Fibroblast of pulmonary artery (primary cell): ENCODE measurements at places on chromosomes 13 and 19.

DNA sequence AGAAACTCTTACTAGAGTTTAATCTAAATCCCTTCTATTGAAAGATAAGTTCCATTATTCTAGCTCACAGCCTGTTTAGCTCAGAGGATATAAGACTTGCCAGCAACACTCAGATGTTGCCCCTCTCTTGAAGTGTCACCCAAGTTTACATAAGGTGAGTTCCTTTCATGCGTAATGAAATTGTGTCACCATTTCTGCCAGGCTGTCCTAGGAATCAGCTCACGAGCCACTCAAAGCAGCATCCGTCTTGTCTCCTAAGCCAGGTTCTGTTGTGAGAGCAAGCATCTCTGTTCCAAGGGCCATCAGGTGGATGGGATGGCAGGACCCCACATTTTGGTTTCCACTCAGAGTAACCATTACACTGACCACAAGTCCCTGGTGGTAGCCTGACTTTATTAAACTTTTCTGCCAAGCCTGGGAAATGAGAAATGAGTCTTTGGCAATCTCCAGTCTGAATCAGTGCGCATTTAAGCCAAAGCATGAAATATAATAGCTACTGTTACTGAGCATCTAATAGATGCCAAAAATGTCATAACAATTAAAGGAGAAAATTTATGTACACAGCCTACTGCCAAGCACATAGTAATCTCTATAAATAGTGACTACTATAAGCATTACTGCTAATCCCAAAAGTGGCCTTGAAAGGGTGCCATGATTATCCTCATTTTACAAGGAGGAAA is 179.6 kb upstream of the MIR17HG start:
- no peak for DNase-seq

DNA sequence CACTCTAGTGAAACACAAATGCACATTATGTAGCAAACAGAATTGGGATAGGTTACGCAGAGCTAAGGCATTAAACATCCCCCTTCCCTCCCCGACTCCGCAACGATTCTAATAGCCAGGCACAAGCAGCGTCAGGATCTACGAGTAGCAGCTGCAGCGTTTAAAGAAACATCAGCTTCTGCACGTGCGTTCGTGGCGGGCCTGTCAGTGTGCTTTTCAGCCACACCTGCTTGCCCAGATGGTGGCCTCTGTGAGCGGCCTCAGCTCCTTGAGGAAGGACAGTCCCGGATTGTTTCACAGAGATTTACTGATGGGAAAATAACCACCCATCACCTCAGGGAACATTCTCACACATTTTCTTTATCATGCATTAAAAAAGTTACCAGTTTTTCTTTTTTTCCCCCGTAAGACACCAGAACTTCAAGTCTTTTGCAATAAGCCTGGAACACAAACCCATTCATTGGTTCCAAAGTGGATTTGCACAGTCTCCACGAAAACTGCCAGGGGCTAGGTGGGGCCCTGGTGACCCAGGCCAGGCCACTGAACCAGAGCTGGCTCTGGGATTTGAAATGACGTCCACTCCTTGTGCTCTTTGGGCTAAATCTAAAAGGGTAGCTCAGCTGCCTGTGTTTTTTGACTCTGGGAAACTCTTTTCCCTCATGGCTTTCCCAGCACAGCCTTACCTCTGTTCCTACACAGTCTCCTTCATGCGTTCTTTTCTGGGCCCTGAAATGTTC is 325.5 kb downstream of the KCNRG start:
- no peak for DNase-seq

GRCh38 chr13:59566561-59566960 is 597.2 kb downstream of the DIAPH3 start:
- DNase-seq: no peak

DNA sequence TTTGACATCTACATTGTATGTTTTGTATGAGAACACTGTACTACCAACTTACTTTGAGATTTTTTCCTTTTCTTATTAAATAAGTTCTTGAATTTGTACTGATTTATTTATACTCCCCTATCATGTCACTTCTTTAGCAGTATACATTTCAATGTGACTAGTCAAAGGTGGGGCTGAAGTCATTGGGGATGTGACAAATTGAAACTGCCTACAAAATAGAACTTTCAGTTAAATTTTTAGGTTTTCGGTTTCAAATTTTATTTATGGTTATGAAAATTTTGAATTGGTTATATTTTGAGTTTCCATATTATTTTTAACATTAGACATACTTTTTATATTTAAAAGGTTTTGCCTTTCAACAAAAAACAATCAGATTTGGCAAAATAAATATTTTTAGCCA is 221.6 kb downstream of the NBEA start:
- DNase-seq: no peak

GRCh38 chr13:32645854-32646253 is 59.6 kb downstream of the PDS5B start:
- DNase-seq: no peak

GRCh38 chr13:51444922-51445321 is 7.9 kb downstream of the INTS6 start:
- peak; percentile 73 for DNase-seq

DNA sequence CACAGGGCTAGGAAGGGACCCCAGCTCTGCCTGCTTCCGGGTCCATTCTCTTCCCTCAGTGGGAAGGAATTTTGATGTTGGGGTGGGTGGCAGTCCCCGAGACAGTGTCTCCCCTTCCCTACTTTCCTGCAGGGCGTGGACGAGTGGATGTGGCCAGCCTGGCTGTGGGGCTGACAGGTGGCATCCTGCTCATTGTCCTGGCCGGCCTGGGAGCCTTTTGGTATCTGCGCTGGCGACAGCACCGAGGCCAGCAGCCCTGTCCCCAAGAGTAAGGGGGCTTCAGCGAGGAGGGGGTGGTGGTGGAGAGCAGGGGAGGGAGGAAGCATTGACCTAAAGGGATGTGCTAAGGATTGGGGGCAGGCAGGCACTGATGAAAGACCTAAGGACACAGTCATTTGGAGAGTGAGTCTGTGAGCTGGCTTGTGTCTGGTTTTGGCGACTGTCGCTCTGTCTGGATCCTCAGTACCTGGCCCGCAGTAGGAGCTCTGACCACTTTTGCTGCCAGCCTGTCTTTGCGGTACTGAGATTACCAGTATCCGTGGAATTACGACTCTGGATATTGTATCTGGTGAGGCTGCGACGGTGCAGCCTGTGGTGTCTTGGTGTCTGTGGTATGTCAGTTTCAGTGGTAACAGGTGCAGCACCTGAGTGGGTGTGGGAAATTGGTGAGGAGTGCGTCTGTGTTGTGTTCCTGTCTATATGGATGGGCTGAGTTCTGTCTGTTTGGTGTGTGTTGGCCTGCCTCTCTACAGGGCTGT is 2.4 kb upstream of the PRR12 start:
- DNase-seq: no peak

GRCh38 chr13:50692396-50692915 is 151.0 kb downstream of the DLEU7 start:
- DNase-seq: no peak

DNA sequence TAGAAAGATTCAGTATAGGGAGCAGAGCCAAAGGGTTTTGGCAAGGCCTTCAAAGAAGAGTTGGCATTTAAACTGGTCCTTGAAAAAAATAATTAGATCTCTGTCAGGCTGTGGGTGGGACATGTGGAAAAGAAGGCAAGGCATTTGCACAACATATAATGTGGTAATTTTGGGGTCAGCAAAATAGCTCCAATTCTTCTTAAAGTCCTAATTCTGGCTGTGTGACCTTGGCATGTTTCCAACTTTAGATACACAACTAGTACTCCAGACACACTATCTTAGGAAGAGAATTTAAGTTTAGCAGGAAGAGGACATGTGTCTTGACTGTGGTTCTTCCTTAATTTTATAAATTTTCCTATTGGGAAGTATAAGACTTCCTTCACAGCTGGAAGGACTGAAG is 206.3 kb downstream of the PCDH17 start:
- no peak for DNase-seq

GRCh38 chr13:48579165-48579918 is 46.5 kb upstream of the RCBTB2 start:
- DNase-seq: no peak

GRCh38 chr19:18488403-18488723 is 33.5 kb downstream of the ELL start:
- no peak for DNase-seq

- DNase-seq: no peak
Observed at GRCh38 chr19:50729894-50730293, 6.7 kb downstream of the CLEC11A start.

GRCh38 chr19:31002518-31003244 is 346.6 kb downstream of the TSHZ3 start:
- DNase-seq: no peak

- no peak for DNase-seq
Observed at GRCh38 chr13:43662976-43663375, 123.8 kb downstream of the ENOX1 start.

GRCh38 chr19:18657590-18658365 is 20.9 kb downstream of the KLHL26 start:
- peak; percentile 98 for DNase-seq

- DNase-seq: no peak
Observed at GRCh38 chr13:73339086-73339485, 280.3 kb downstream of the KLF5 start.

GRCh38 chr19:44863990-44864389 is 17.9 kb downstream of the NECTIN2 start:
- no peak for DNase-seq

- peak; percentile 33 for DNase-seq
Observed at GRCh38 chr19:42606660-42607351, 12.1 kb upstream of the CEACAM8 start.

- peak; percentile 10 for DNase-seq
Observed at GRCh38 chr13:25319771-25320170, 18.3 kb downstream of the NUP58 start.

DNA sequence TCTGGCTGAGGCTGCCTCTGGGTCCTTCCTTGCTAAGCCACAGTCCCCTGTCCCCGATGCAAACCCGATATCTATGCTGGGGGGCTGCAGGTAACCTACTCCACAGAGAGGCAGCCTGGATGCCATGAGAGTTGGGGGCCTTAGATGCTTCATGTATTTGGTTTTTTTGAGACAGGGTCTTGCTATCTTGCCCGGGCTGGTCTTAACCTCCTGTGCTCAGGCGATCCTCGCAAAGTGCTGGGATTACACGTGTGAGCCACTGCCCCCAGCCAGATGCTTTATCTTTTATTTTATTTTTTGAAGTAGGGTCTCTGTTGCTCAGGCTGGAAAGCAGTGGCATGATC is 1.5 kb downstream of the ATCAY start:
- DNase-seq: no peak

DNA sequence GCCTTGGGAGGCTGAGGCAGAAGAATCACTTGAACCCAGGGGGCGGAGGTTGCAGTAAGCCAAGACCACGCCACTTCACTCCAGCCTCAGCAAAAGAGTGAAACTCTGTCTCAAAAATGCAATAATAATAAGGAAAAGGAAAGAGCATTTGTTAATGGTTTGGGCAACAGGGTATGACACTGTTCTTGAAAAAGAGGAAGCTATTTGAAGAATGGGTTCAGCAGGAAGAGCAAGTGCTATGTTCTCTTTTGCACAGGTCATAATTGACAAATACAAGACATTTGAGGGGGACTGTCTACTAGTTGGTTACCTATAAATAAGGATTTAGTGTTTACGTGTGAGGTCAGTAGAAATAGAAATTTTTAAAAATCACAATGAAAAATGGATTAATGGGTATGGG is 218.3 kb downstream of the DCT start:
- no peak for DNase-seq

GRCh38 chr13:63449550-63449949 is 2033.9 kb upstream of the PCDH20 start:
- DNase-seq: no peak

DNA sequence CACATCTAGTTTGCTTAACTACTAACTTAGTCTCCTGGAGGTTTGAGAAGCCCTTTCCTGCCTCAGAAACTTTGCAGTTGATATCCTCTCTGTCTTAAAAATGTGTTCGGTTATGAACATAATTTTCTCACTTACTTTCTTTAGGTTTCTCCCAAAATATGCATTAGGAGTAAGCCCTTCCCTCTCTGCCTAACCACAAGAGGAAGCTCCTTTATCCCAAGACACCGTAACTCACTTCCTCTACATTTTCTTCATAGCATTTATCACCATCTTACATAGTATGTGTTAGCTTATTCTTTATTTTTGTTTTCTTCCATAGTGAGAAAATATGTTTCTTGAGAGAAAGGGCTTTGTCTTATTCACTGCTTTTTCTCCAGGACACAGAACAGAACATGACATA is 952.5 kb upstream of the ATXN8OS start:
- no peak for DNase-seq

- DNase-seq: no peak
Observed at GRCh38 chr19:31092274-31092673, 257.0 kb downstream of the TSHZ3 start.

DNA sequence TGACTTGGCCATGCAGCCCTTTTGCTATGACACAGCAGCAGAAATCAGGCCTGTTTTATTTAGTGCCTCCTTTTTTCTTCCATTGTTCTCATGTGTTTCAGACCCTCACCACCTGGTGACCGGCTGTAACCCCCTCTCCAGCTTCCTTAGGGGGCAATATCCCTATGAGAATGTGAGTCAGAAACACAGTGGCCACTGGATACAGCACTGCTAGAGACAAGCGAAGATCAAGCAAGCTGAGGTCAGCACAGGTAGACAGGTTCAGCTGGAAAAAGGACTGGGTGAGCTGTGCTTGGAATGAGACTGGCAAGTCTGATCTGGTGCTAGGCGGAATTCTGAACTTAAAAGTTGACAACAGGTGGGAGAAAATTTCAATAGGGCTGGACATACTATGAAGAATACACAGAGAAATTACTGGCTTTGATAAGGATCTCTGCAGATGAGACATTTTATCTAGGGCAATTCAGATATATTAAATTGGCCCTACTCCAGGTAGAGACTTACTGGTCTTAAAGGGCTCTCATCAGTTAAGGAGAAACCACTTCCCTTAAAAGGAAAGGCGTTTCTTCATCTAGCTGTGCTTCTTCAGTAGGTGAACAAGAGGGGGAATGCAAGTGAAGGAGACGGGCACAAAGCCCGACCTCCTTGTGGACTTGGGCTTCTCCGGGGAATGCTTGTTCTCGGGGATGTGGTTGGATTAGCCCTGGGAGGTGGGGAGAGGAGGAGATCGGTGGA is 83.3 kb downstream of the ERCC5 start:
- DNase-seq: no peak

DNA sequence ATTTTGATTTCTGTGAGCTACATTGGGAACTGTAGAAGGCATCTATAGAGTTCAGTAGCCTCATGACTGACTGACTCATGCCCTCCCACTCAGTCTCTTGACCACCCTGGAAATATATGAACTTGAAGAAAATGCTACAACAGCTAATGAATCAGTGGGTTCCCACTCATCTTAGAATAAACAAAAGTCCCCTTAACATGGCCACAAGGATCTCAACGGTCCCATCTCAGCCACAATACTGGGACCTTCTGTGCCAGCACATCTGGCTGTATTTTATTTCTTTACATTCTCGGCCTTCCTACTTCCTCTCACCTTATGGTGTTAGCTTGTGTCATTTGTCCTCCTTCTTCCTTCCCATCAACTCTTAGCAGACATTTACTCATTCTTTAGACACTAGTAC is 619.8 kb downstream of the DCT start:
- peak; percentile 22 for DNase-seq
